DMS 273 treated with DMSO at 0.1 percent for 48 hours (cell line): ENCODE measurements at places on chromosomes 5 and 9.

GRCh38 chr5:31449962-31450361 is 81.9 kb downstream of the DROSHA start:
- DNase-seq: no peak

DNA sequence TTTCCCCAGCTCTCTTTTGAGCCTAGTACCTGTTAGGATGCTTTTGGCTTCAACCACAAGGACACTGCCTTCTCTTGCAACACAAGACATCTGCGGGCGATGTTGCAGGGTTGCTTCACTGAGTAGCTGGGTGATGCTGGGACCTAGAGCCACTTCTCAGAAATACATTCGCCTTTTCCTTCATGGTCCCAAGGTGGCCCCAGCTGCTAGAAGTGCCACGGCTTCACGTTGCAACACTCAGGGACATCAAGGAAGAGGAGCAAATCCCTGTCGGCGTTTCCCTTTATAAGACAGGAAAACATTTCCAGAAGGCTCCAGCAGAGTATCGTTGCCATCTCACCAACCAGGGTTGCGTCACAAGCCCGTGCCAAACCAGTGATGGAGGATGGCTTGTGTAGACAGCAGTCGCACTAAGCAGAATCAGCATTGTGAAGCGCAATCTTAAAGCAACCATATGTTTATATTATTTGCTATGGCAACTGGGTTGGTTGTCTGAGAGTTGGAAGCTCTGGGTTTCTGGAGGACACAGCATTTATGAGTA is 62.7 kb downstream of the ANKRD33B start:
- no peak for DNase-seq

DNA sequence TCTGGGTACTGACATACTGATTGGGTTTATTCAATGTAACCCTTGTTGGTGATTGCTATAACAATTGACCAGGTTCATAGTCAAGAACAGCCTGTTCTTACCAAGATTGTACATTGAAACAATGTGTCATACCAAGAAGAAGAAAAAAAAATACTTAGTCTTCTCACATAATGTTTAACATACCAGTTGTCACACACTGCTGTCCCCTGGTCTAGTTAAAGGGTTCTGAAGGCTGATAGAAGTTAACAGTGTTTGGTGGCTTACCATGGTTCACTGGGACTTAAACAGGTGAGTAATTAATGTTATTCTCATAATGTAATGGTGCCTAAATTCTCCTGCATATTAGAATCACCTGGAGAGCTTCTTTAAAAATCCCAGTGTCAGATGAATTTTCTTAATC is 18.5 kb upstream of the CDC42SE2 start:
- no peak for DNase-seq

DNA sequence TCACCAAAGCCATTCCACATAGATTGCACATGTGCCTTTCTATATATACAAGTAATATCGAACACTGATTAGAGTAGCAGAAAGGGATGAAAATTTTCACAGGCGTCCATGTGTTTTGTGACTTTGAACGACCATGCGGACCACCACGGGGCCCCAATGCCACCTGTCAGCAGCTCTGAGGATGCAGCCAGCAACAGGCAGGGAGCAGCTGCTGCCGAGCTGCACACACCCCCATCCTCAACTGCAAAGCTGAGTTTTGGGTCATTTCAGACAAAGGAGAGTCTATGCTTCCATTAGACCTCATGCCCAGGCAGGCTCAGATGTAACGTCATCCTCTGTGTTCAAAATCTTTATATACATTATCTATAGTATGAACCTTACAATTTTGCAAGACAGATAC is 503.8 kb downstream of the IRX1 start:
- DNase-seq: no peak

DNA sequence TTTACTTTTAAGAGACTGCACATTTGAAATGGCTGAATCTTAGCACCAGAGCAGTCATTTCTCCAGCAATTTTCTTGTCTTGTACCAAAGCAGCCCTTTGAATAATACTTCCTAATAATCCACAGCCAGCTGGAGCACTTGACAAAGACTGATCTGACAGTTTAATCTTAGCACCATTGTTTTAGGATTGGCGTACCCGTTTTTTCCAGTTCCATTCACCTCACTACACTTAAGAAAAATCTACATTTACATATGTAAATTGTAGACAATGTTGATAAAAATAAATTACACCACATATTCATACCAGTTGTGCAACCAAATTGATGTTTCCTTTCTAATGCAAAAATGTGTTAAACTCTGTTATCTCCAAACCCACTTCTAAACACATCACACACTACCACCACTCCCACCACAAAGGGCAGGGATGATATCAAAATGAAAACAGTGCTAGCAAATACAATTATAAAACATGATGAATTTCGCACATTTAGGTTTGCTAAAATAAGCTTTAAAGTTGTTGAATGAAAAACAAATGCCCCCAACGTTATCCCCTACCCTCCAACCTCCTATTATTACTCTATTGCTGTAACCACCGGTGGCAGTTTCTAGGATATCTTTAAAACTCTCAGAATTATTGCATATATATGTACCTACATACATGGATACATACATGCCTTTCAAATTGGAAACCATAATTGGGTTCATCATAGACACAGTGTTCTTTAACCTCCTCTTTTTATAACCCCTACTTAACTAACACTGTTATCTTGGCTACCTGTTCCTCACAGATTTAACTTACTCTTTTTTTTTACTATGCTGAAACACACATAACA is 21.5 kb downstream of the SERINC5 start:
- DNase-seq: no peak

DNA sequence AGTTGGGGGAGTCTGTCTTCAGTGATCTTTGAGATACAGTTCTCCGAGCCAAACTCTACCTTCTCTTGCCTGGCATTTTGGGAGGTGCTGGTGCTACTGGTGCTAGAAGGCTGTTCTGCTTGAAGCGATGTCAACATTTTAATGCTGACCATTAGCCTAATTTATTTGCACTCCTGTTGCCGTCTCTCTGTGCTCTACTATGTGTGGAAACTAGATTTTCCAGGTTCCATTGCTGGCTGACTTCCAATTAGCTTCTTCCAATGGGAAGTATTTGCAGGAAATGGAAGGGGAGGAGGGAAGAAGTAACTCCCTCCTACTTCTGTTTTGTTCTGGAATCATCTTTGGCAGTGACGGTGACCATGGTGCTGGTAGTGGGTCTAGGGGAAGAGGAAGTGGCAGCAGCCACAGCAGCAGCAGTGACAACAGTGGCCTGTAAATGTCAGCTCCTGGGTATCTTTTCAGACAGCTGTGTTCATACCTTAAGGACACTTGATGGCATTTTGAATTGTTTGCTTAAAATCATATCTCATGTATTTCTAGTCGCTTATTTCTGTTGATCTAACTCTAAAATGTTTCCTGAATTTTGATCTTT is 7.9 kb downstream of the TXNDC8 start:
- no peak for DNase-seq
